Stimulated activated CD4-positive, alpha-beta T cell treated with anti-CD3 and anti-CD28 coated beads, Interleukin-12 subunit alpha, Interleukin-12 subunit beta, amount 100 ng/mL, for 24 hours (primary cell): ENCODE measurements at places on chromosomes 7 and 10.

GRCh38 chr7:115340828-115341227 lies 418.9 kb downstream of the MDFIC start:
- DNase-seq = no peak

DNA sequence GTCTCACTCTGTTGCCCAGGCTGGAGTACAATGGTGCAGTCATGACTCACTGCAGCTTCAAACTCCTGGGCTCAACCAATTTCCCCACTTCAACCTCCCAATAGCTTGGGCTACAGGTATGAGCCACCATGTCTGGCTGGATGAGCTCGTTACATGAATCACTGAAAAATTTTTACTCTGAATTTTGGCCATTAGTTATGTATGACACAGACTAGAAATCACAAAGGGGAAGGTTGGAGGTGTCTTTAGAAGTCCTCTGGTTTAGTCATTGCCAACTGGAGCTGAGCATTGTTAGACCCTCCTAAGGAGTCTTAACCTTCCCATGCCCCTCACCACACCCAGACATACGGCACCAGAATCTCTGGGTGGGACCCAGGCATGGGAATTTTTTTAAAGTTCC lies 34.7 kb downstream of the SVIL start:
- no peak for DNase-seq

GRCh38 chr7:87564296-87564963 lies 36.3 kb downstream of the ABCB1 start:
- no peak for DNase-seq

DNA sequence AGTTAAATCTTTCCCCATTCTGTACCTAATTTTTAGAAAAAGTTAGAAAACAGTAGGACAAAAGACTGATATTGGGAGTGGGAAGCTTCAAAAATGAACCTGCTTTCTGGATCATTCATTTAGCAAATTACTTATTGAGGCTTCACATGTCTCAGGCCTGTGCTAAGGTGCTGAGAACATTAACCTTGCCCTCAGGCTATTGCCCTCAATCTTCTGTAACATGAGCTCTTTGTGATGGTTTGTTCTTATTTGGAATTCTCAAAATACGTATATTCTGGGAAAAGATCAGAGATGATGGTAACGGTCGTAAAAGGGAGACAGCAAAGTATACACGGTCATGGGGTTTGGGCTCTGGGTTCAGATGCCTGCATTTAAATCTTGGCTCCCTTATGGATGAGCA lies 39.5 kb upstream of the PRKG1 start:
- no peak for DNase-seq

DNA sequence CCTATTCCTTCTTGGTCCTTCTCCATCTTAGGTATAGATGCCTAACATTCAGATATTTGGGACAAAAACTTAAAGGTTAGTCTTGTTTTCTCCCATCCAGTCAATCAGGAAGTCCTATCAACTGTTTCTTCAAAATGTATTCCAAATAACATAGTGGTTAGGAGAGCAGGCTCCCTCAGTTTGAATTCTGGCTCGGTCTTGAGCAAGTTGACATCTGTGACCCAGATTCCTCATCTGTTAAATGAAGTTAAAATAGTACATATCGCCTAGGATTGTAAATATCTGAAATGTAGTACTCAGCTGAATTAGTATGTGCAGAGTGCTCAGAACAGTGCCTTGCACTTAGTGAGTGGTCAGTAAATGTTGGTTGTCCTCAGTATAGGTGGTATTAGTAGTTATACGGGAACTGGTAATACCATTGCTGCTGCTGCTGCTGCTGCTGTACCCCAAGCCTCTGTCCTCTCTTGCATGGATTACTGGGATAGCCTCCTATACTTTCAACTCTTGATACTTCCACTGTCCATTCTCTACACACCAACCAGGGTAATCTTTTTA lies 58.6 kb downstream of the RALA start:
- no peak for DNase-seq

DNA sequence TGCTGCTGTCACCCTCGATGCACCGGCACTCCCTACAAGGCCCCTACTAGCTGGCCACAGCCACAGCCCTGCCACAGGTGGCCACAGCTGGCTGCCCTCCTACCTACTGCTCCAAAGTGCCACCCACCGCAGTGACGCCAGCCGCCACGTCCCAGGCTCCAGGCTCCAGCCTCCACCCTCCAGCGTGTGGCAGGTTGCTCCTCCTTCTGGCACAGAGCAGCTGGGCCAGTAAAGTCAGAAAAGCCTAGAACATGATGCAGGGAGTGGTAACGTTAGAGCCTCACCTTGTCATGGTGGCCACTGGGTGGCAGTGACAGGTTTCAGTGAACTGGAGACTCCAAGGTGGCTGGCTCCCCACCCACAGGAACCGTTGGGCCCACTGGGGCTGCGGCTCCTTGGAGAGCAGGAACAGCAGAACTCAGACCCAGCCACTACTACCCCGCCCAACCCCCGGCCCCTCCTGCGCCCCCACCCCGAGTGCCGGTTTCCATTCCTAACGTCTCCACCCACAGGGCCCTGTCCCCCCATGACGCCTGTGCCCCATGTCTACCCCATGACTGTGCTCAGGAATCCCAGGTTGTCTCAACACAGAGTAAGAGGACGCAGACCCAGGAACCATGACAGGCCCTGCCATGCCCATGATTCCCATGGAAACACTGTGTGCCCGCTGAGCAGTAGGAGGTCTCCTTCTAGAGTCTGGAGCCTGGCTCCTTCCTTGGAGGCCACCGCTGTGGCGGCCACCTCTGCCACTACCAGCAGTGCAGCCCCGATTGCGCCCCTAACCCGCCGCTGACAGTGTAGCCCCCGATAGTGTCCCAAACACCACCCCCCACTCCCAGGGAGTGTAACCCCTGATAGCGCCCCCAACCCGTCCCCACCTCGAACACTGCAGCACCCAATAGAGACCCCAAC lies 52.3 kb upstream of the ZNF33B start:
- DNase-seq = no peak

DNA sequence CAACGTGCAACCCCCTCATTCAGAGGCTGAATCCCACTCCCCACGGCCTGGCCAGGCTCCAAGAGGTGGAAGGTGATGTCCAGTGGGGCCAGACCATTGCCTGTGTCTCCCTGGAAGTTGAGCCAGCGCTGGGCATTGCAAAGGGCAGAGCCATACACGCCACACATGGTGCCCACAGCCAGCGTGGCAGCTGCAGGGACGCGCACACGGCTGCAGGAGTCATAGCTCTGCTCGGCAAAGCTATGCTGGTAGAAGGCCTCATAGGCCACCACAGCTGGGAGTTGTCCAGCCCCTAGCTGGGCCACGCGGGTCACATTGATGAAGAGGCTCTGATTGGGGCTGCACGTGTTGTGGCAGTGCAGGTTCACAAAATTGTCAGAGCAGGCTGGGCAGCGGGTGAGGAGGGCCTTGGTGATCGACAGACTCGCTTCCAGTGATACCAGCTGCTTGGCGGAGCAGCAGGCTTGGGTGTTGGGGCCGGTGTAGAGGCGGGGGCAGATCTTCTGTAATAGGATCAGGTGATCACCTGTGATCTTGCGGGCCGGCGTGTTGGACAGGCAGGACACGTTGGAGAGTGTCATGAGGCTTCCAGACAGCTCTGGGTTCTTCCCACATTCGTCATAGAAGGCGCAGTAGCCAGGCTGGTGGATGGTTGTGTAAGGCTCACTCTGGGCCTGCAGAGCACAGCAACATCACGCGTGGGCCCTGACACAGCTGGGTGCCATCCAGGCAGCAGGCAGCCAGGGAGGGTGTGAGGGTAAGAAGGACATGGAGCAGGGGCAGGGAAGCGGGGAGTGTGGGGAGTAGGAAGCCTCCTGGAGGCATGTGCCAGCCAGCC lies 1.2 kb downstream of the NPC1L1 start:
- no peak for DNase-seq

DNA sequence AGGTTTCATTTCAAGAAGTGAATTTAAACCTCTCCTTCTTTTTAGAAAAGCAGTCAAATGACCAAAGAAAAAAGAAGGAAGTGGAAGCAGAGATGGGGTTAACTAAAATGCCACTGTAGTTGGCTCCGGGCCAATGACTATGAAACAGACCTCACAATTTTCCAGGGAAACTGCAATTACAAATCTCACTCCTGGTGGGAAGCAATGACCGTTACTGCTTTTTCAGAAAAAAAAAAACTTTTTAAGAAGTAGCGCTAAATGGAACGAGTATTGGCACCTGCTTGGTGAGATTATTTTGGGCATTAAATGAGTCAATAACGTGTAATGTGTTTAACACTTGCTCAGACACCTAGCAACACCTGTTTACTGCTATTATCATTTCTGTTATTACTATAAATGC lies 1.2 kb downstream of the SFRP4 start:
- DNase-seq = no peak

DNA sequence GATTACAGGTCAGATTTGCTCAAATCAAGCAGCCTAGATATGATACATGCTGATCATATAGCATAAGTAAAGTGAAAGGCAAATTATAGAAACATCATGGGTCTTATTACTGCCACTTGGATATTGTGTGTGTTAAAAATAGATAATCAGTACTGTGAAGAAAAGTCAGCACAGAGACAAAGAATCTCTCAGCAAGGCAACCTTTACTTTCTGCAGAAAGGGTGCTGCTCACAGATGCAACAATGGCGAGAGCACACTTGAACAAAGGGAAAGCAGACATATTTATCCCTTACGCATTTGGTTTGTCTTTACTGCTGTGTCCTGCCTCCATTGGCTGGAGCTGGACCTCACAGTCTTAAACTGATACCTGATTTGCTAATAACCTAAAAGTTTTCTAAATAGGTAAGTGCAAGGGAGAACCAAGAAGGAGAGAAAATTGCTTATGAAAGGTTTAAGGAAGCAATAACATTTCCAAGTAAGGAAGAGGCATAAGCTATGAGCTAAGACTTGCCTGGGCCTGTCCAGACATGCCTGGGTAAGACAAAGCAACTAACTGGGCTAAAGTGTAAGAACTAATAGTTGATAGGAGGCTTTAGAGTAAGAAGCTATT lies 1310.8 kb upstream of the LRRTM3 start:
- DNase-seq = no peak

GRCh38 chr7:36653663-36654355 lies 70.5 kb downstream of the AOAH start:
- DNase-seq = no peak

DNA sequence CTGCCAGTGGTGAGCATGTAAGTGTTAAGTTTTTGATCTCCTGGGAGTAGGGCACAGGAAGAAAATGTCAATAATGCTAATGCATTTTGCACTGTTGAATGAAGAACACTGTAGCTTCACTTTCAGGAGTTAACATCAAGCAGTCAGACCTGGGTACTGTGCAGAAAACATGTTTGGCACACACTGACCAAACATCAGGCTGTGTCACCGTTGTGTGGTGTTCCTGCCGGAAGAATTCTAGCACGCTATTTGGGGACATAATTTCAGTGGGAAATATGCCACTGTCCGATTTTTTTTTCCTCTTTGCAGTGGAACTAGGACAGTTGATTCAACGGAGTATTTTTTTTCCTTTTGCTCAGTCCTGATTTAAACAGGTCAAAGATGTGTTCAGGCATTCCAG lies 24.4 kb upstream of the ABCB5 start:
- DNase-seq = no peak

- DNase-seq = no peak
Observed at GRCh38 chr10:112151524-112152039, 32.0 kb downstream of the GPAM start.

DNA sequence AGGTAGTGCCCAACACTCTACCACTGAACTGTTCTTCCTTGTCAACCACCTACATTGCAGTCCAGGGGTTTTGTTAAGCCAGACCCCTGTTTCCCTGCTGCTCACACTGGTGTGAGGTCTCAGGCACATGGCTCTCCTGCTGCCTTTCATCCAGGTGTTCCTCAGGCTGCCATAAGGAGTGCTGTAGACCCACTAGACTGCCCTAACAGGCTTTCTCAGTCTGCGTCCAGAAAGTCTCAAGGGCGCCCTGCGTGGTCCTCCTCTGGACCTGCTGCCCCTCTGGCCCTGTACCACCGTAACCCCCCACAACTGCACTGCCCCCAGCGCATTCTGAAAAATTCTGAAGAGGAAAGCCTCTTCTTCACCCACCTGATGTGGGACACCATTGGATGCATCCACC lies 225.7 kb upstream of the ANKRD30A start:
- no peak for DNase-seq

DNA sequence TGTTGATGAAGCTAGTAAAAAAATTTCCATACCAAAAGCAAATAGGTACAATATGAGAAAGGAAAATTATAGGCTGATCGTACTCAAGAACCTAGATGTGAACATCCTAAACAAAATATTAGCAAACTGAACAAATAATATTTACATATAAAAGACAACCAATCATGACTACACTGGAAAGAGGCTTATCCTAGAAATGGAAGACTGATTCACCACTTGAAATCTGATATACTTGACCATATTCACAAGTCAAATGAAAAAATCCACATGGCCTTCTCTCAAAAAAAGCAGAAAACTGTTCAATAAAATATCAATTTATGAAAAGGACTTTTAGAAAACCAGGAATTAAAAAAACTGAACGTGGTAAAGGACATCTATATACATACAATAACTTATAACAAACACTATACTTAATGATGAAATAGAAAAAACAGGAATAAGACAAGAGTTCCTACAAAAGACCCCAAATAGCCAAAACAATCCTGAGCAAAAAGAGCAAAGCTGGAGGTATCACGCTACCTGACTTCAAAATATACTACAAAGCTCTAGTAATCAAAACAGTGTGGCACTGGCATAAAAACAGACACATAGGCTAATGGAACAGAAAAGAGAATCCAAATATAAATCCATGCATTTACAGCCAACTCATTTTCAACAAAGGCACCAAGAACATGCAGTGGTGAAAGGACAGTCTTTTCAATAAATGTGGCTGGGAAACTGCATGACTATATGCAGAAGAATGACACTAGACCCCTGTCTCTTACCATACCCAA lies 29.2 kb upstream of the FAM180A start:
- no peak for DNase-seq

DNA sequence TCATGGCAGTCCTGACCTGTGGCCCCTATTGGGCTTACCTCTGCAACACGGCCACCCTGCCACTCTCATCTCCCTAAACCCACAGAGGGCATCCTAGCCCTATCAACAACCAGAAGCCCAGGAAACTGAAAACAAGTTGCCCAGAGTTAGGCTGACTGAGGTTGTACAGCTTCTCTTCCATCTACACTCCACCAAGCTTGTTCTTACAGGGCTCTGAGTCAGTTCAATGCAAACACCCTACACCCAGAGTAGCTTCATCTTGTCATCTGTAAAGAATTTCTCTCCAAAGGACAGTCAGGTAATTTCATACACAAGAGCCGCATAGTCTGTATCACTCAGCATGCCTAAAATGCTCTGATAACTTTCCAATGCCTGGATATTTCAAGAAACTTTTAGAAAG lies 175.4 kb downstream of the ARID5B start:
- DNase-seq = no peak

GRCh38 chr7:105246679-105247078 lies 142.0 kb downstream of the SRPK2 start:
- no peak for DNase-seq

- no peak for DNase-seq
Observed at GRCh38 chr7:96663457-96663856, 46.2 kb downstream of the SEM1 start.
